Stimulated activated CD4-positive, alpha-beta T cell treated with anti-CD3 and anti-CD28 coated beads, Interleukin-1b, Interleukin-23, amount 100 ng/mL, for 1 hour (primary cell): ENCODE measurements at places on chromosomes 7 and 10.

- DNase-seq: no peak
Observed at GRCh38 chr7:92650391-92650790, 60.2 kb upstream of the FAM133B start.

GRCh38 chr7:143493751-143494150 lies 16.1 kb downstream of the TAS2R41 start:
- no peak for DNase-seq

DNA sequence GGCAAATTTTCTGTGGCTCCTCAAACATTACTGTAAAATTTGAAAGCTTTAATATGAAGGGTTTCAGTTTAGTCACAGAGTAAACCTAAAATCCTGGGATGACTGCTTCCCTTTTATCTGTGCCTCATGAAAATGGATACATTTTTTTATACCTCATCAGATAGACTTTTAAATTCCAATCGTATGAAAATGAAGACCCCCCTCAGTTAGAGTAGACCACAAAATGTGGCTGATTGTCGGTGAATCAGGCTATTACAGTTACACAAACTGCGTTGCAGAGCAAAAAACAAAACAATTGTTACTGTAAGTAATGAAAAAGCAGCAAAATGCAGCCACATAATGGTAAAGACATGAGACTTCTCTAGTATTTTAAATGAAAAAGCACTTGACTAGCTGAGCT lies 296.2 kb downstream of the CNTNAP2 start:
- no peak for DNase-seq

GRCh38 chr7:85924062-85924461 lies 719.6 kb upstream of the GRM3 start:
- no peak for DNase-seq

- no peak for DNase-seq
Observed at GRCh38 chr7:17721736-17722285, 218.5 kb downstream of the SNX13 start.

DNA sequence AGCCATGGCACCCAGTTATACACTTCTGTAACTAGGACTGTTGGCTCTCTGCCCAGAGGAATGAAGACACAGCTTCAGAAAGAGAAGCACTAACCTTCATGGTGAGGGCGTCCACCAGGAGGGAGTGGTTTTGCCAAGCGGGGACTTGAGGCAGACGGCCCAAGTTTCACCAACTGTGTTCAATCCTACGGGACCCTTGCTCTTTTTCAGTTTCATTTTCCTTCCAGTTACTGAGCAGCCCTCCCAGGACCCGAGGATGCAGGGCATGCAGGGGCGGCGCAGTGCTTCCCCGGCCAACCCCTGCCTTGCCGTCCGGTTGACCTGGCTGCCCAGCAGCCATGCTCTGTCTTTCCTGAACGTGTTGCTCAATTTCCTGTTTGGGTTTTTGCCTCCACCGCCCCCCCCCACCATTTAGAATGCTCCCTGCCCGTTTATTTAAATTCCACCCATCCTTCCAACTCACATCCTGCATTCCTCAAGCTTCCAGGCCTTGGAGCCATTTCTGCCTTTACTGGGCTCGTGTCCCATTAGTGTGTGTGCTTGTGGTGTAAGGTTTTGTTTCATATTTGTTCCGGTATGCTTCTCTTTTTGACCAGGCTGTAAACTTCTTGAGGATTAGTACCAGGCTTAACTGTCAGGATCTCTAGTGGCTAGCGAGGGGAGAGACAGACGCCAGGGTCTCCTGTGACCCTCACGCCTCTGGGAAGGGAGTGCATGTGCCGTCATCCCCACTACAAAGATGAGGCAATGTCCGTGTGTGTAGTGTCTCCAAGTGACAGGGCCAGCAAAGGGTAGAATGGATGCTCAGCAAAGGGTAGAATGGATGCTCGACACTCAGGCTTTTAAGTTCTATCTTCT lies 31.6 kb downstream of the IL15RA start:
- no peak for DNase-seq

GRCh38 chr7:77710861-77711260 lies 14.6 kb downstream of the RSBN1L start:
- DNase-seq: no peak

DNA sequence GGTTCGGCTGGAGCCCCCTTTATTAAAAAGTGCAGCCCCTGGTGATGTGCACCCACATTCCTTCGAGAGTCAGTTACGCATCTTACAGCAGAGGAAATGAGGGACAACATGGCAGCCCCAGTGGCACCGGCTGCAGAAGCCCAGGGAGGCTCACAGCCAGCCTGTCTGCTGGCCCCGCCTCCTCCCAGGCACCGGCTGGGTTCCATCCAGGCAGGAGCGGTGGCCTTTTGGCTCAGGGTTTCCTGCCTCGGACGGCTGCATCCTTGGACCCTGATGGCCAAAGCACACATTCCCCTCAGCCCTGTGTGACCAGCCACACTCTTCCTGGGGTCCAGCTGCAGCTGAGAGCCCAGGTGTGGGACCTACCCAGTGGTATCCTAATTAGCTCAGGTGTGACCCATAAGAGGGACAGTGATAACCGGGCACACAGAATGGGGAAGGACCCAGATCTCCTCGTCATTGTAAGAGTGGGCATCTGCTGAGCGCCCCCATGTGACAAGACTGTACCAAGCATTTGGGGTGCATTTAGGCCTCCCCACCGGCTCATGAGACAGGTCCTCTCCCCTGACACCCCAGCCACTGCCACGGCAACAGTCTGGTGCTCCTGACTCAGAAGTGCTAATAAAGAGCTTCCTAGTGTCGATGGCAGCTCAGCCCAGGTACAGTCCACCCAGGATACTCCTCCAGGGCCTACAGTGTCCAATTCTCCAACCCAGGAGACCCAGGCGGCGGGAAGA lies 63.3 kb upstream of the CHST15 start:
- no peak for DNase-seq

GRCh38 chr10:5840314-5841307 lies 27.4 kb upstream of the GDI2 start:
- no peak for DNase-seq

DNA sequence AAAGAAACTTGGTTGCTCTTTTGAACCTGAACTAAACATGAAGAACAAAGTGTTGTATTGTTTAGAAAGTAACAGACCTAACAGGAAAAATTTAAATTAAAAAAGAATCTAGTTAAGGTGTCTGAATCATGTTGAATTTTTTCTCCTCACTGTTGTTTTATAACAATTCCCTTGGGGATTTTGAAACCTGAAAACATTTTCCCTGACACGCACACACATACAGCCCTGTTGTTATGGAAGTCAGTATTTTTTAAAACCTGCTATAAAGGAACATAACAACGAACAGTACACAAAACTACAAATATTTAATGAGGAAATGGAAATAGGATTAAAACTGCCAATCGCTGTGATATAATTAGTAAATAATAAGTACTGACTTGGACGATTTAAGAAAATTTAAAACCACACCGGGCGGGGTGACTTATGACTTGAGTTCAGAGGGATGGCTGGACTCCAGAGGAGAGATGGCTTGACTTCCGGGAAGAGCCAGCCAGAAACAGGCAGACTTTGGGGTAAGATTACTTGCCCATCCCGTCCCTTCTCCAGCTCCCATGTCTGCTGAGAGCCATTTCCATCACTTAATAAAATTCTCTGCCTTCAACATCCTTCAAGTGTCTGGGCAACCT lies 16.2 kb upstream of the SPOCK2 start:
- DNase-seq: no peak

GRCh38 chr10:3537518-3537917 lies 247.5 kb downstream of the KLF6 start:
- DNase-seq: no peak

GRCh38 chr7:28301148-28301641 lies 111.1 kb upstream of the CREB5 start:
- DNase-seq: no peak

- DNase-seq: no peak
Observed at GRCh38 chr7:38217672-38218071, 39.6 kb downstream of the STARD3NL start.

GRCh38 chr7:155392726-155393570 lies 65.0 kb upstream of the EN2 start:
- DNase-seq: no peak

DNA sequence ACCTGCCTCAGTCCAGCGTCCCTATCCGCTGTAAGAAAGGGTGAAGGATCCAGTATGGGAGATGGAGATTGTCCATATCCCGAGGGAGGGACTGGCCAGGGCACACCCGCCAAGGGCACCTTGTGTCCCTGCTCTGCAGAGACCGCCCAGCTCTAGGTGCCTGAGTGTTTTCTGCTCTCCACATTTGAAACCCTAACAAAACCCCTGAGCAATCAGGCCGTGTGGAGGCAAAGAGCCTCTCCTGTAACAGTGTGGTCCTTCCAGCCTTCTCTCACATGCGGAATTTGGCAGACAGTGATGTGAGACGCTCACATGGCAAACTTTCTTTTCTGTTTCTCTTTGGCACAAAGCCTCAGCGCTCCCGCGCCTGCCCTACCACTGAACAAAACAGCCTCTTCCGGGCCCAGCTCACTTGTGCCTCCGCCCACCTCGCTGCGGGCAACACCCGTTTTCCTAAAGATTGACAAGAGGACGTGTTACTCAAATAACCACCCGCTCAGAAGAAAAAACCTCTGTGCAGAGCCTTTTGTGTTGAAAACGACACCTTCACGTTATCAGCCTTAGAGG lies 514.8 kb downstream of the DNAJB6 start:
- peak; percentile 58 for DNase-seq

- no peak for DNase-seq
Observed at GRCh38 chr7:29484280-29484679, 79.4 kb upstream of the PRR15 start.
